ENCODE measurements at places on chromosomes 1 and 21.
A peak's percentile ranks its signal among the peaks of the same experiment; 100 is the strongest.

DNA sequence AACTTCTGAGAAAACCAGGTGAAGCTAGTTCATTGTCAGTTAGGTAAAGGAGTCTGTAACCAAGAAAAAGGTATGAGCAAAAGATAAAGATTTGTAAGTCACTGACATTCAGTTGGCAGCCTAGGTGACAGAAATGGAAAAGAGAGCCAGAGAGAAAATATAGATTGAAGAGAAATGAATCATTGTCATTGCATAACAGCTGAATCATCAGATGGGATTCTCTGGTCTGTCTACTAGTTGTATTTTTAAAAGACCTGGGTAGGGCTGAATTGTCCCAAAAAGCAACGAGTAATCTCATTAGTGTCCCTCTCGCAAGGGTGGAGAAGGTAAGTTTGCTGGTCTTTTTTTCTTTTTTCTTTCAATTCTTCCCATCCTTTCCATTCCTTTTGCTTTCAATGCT, 36.6 kb downstream of the PTGS2 start:
- no peak for DNase-seq

GRCh38 chr1:159944623-159945455, 574 bp downstream of the IGSF9 start:
- DNase-seq: no peak

DNA sequence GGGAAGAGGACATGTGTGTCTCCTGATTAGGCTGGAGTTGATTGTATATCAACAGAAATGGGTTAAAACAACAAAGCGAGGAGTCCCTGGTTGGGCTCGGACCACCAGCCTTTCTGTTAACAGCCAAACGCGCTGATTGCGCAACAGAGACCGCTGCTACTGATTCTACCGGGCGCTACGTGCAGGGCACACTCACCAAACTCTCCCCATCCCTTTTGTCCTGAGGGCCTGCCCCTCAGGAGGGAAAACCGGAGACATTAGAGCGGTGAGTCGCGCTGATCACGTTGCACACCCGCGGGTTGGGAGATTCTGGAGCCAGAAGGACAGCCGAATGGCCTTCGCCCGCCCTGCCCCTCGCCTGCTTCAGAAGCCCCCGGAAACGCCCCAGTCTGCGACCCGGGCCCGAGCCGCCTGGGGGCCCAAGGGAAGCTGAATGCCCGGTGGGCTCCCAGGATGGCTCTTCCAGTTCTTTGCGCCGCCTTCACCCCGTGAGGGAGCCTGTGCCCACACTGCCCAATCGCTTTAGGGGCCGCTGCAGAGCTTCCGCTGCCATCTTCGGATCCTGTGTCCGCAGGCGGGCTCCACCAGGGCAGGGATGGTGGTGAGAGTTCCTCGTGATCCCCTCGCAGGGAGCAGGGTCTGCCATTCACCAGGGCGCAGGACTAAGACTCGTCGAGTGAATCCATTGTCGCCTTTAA, 165.4 kb upstream of the NBPF11 start:
- DNase-seq: peak; percentile 51

- no peak for DNase-seq
These were observed 1.7 kb upstream of the GADD45A start for GRCh38 chr1:67683316-67683715.

Data from WTC11 (cell line).